ENCODE measurements at places on chromosomes 2 and 18.
A peak's percentile ranks its signal among the peaks of the same experiment; 100 is the strongest.

DNA sequence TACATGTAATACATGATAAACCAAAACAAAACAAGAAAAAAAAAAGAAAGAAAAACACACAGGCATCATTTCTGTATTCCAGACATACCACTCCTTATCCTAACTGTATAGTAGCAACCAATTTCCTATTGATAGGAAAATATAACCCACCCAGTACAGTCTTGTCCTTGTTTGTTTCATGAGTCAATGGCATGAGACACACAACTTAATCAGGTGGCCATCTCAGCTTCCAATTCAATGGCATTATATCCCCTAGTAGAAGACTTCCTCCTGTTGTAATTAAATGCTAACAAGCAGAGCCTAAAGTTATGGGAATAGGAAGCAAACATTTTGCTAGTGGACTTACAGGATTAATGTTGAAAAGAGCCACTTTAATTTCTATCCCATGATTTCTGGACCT is 121.0 kb upstream of the NOL4 start:
- DNase-seq: no peak

GRCh38 chr2:70995426-70995729 is 705 bp upstream of the TEX261 start:
- peak; percentile 58 for DNase-seq

- DNase-seq: no peak
Observed at GRCh38 chr2:154707994-154708575, 9.6 kb downstream of the KCNJ3 start.

DNA sequence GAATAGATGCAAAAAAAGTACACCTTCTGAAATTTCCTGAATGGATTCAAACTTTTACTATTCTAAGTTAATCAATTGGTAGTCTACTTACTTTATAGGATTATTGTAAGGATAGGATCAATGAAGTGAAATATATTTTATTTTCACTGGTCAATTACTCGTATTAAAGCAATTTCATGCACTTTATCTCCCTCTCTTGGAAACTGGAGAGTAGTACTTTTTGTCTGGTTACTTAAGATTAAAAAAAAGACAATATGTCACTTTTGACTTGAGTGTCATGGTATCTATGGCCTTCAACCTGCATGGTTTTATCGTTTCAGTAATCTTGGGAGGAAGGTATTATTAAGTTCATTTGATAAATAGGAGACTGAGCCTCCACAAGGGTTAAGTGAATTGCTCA is 1.0 kb upstream of the KYNU start:
- no peak for DNase-seq

DNA sequence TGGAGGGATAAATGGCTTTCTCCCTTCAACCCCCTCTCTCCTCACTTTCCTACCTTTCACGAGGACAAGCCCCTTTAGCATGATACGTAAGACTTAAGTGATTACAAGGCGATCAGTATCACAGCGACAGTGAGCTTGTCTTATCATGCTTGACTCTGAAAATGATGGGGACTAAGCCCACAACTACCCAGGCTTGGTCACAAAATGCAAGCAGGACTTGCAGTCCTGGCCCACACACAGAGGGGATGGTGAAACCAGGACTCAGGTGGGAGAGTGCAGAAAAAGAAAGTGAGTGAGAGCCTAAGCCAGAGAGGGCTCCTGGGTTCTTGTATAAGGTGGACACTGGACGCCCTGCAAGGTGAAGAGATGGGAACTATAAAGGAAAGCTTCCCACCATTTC is 95.7 kb upstream of the ARL4C start:
- no peak for DNase-seq

- no peak for DNase-seq
Observed at GRCh38 chr2:32702303-32703064, 74.6 kb downstream of the TTC27 start.

GRCh38 chr2:218075975-218076811 is 7.1 kb downstream of the RUFY4 start:
- no peak for DNase-seq

DNA sequence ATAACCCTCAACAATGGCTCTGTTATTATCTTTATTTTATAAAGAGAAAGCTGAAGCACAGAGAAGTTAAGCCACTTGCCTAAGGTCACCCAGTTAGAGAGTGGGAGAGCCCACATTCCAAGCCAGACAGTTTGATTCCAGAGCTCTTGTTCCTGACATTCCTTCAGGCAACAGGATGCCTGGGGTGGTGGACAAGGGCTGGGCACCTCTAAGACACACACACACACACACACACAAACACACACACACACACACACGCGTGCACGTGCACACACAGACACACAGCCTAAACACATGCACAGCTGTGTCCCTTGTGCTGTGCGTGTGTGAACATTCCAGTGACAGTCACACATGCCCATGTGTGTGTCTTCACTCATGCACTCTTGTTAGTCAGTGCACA is 26.4 kb downstream of the CELF4 start:
- no peak for DNase-seq

GRCh38 chr2:76851000-76851399 is 671.2 kb downstream of the LRRTM4 start:
- no peak for DNase-seq

DNA sequence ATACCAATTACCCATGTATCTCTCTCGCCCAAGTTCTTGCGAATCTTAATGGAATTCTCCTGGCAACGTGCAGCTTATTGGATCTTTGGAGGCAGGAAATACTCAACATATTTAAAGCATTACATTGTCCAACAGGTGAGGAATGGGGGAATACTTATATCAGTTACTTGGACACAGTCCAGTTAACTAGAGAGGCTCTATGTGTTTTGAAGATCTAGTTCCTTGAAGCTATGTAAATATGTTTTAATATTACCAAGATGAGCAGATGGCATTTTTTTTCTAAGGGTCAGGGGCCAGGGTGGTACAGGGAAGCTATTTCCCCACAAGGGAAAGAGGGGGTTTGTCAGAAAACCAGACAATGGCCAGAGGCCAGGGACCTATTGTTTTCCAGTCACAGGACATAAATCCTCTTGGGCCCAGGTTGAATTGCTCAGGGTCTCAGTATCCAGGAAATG is 26.8 kb upstream of the MC5R start:
- DNase-seq: no peak

DNA sequence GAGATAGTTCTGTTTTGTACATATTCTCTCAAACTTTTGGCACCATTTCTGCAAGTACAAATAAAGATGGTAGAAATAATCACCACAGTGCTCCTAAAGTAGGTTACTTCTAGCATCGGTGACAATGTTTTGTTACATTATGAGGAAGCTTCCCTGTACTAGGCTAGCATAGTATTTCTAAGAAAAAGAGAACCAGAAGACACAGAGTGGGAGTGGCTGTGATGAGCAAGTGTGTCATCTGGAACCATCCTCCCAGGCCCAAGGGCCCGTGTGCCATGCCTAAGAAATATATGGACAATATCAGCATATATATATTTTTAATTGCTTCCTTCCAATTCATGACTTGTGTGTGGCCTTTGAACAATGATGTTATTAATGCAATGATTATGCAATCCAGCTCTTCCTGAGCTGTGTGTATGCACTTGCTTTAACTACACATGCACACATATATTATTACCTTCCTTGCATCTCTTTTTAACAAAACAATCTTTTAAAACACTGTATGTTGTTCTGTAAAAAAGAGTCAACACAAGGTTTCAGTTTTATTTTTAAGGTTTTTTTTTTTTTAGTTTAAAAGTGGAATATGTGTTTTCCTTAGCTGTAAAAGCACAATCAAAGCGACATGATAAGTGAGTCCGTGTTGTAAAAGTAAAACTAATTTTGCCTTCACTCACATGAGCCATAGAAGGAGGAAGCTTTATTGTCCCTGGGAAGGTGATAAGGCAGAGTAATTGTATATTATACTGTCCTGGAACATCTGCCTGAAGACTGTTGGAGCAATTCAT is 303.9 kb downstream of the ZNF407 start:
- peak; percentile 26 for DNase-seq

- DNase-seq: no peak
Observed at GRCh38 chr2:149082735-149083134, 44.2 kb downstream of the LYPD6B start.

GRCh38 chr2:200306196-200306930 is at the start of gene SPATS2L:
Gene SPATS2L (plus strand): TSS chr2:200306693. CDS start chr2:200389245, 82,552 bp downstream.
- DNase-seq: peak; percentile 72

DNA sequence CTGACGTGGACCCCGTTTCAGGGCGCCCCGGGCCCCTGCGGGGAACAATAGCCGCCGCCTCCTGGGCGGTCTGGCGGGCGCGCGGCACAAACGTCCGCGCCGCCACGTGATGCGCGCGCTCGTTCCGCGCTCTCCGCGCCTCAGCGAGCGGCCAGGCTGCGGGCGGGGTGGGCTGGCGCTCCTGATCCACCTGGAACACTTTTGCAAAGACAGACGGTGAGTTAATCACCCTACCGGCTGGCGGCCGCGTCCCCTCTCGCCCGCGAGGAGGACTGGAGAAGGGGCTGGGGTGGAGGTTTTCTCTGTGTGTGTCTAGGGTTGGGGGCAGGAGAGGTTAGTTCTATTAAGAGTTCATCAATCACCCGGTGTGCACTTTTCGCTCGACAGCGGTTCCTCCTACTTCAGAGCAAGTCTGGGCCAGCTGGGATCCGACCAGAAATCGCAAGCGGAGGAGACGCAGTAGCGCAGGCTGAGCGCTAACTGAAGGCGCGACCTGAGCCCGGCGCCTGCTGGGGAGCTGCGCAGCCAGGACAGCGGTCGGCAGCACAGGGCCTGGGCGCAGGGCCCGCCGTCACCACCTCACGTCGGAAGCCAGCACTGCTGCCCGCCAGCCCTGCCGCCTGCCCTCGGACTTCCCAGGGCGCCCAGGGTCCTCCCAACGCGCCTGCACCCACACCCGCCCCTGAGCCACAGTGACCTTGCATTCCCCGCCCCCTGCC is 10.3 kb upstream of the HOXD1 start:
- DNase-seq: no peak

DNA sequence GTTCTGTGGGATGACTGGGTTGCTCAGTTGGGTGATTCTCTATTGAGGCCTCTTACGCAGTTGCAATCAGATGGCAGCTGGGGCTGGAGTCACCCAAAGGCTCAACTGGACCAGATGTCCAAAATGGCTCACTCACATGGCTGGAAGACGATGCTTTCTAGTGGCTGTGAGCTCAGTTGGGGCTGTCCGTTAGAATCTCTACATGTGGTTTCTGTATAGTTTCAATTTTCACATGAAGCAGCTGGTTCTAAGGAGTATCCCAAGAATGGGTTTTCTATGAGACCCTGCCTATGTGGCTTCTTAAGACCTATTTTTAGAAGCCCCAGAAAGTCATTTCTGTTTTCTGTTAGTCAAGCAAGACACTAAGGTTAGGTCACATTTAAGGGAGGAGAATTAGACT is 4.4 kb downstream of the XRCC5 start:
- DNase-seq: peak; percentile 45

- no peak for DNase-seq
Observed at GRCh38 chr2:7502336-7502735, 585.1 kb downstream of the RNF144A start.

DNA sequence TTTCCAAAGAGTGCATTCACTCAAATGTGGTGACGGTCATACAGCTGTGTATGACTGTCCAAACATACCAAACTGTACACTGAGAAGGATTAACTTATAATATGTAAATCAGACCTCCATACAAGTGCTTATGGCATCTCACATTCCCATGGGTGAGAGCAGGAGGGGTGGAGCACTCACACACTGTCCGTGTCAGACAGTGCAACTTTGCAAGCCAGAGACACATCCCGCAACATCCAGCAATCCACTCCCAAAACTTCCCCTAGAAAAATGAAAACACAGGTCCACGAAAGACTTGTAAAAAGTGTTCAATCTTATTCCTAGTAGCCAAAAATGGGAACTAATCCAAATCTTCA is 36.4 kb downstream of the FAM168B start:
- DNase-seq: no peak
